Activated CD4-positive, alpha-beta T cell treated with anti-CD3 and anti-CD28 coated beads, Interleukin-2, amount 50 U/mL, for 1 hour (primary cell): ENCODE measurements at places on chromosomes 5 and 9.

- no peak for DNase-seq
Measured at GRCh38 chr5:1568201-1568979, 44.6 kb upstream of the LPCAT1 start.

DNA sequence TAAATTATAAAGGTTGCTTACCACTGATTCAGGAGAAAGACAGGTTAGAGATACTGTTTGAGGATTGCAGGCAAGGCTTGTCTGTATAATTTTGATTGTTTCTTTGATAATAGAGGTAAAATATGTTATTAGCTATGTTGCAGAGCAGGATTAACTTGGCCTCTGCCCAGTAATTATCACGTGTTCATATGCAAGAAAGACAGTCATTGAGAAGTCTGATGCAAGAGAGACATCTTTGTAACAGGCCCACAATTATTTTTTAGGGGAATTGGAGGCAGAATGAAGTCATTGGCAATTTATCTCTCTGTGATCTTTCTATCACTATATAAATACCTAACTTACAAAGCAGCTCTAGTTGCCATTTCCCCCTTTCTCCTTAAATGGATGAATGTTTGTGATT, 46.0 kb downstream of the SLC44A1 start:
- DNase-seq, result no peak

DNA sequence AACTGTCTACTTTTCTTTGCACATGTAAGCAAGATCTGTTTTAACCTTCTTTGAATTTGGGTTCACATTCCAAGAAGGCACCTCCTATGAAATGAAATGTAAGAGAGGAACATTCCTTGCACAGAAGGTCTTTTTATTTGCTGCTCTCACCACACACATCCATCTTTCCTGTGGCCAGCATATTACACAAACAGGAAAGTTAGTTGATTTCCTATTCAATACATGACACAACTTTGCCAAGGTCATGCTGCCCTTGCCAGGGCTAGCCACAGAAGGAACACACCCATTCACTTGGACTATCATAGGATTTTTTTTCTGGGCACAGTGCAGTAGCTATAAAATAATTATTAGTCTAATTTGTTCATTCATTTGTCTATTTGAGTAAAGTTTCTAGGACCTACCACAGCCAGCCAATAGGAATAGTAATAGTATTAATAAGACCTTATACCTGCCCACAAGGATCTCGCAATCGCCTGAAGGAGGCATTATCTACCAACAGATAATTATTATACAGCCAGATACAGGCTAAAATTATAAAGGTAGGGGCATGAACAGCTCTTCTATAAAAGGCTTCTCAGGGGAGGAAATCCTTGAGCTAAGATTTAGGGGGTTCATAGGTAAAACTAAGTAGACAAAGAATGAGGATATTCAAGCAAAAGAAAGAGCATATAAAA, 78.1 kb upstream of the NREP start:
- DNase-seq, result no peak

GRCh38 chr9:37036371-37036775, 2.3 kb upstream of the PAX5 start:
- no peak for DNase-seq

DNA sequence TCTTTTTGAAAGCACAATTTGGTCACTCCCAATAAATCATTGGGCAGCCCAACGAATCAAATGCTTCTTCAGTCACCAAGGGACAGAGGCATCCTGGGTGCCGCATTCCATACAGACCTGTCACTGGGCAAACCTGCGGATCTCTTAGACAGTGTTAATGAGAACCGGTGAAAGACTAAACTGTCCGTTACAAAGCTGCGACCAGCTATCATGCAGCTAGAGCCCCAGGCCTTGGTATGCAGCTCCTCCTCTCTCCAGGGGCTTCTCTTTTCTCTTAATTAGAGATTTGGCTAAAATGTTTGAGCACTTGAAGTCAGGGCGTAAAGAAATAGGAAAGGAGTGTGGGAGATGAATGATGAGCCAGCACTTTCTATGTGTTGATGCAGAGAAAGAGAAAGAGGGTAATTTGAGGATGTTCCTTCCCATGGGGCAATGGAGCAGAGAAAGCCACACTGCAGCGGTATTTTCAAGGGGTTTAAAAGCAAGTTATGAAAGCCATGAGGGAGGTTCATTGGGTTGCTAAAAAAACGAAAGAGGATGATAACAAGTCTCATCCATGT, 175.3 kb downstream of the RFK start:
- DNase-seq, result no peak

GRCh38 chr5:139641116-139642080, 6.8 kb upstream of the CXXC5 start:
- DNase-seq, result no peak

DNA sequence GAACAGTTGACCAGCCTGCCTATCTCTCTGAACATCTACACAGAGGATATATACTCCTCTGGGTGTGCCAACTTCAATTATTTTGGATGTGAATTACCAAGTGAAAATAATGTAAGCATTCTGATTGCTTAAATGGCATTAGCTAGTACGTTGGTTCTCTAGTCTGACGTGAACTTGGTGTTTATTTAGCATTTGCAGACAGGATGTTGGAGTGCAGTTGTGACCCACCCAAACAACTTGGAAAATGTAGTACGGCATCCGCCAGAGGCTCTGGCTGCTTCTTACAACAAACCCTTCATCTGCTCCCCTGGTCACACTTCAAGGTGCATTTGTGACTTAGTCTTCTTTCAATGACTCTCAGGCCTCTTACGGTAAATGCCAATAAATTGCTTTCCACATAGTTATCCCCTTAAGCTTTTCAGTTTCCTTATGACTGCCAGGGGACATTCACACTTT, 616.6 kb downstream of the PDE4D start:
- DNase-seq, result no peak

DNA sequence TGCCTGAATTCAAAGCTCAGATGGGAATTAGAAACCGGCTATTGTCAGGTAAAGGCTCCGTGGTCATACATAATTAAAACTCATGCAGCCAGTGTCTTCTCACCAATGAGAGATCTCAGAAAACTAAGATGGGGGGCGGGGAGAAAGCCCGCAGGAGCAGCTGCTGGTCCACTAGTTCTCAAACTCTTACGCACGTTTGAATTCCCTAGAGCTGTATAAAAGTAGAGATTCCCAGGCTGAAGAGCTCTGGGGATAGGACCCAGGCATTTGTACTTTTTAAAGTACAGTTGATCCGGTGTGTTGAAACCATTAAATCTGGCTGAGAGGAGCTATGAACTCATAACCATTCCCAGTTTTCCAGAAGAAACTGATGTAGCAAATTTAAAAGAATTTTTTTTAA, 68.5 kb downstream of the FRMD3 start:
- no peak for DNase-seq

DNA sequence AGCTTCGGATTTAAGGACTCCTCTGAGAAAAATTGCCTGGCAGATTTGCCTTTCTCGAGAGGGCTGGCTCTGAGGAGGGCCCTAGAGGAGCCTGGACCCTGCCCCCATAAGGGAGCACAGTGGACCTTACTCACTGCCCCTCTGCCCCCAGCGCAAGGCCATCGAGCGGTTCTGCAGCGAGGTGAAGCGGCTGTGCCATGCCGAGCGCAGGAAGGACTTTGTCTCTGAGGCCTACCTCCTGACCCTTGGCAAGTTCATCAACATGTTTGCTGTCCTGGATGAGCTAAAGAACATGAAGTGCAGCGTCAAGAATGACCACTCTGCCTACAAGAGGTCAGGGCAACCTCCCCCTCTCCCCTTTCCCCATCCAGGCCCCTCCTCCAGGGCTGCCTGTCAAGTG, 34.6 kb downstream of the CYFIP2 start:
- DNase-seq, result no peak

DNA sequence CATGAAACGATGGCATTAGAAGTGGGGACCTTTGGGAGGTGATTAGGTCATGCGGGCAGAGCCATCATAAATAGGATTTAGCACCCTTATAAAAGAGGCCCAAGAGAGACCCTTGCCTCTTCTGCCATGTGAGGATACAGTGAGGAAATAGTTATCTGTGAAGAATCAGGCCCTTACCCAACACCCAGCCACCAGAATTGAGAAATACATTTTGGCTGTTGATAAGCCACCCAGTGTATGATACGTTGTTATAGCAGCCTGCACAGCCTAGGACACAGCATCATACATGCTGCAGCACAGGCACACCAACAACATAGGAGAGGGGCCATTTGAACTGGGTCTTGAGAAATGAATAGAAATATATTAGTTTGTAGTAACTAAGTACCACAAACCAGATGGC, 8.0 kb upstream of the MAMDC2 start:
- no peak for DNase-seq

- no peak for DNase-seq
Measured at GRCh38 chr5:161274951-161275350, 271.6 kb downstream of the GABRB2 start.

- DNase-seq, result no peak
Measured at GRCh38 chr5:138065102-138065501, 18.7 kb upstream of the WNT8A start.

- no peak for DNase-seq
Measured at GRCh38 chr9:37732086-37732741, 21.4 kb upstream of the TRMT10B start.

DNA sequence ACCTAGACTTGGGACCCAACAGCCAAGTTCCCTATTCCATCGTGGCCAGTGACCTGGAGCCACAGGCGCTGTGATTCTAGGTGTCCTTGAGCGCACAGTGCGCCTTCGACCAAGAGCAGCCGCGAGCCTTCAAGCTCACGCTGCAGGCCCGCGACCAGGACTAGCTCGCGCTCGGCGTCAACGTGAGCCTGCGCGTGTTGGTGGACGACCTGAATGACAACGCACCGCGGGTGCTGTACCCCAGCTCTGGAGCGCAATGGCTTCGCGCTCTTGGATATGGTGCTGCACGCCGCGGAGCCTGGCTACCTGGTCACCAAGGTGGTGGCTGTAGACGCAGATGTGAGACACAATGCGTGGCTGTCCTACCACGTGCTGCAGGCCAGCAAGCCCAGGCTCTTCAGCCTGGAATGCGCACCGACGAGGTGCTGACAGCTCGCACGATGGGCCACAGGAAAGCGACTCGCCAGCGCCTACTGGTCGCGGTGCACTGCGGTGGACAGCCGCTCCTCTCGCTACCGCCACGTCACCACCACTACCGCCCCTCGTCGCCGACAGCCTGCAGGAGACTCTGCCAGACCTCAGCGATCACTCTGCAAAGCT, 11.4 kb downstream of the PCDHGA12 start:
- DNase-seq, result no peak

GRCh38 chr9:120710110-120710981, 3.9 kb downstream of the MEGF9 start:
- DNase-seq, result no peak

DNA sequence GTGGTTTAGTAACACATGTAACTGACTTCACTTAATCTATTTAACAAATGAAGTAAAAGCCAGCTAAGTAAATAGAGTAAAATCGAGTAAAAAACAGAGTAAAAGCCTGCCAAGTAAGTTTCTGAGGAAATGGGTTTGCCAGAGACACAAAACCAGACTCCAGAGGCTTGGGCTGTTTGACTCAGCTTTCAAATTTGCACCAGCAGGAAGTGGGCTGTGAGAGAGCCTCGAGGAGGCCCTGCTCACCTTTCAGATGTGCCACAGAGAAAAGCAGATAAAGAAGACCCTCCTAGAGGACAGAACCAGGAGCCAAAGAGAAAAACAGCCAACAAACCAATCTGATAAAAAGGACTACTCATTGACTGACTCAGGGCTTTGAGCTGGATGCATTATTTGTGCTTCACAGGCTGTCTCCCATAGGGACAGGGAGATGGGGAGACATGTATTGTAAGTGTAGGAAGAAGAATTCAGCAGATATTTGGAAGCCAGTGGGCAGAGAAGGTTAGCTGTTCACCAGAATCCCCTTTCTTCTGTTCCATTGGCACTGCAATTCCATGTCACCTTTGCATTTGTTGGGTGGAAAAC, 14.4 kb upstream of the AMACR start:
- DNase-seq, result no peak

DNA sequence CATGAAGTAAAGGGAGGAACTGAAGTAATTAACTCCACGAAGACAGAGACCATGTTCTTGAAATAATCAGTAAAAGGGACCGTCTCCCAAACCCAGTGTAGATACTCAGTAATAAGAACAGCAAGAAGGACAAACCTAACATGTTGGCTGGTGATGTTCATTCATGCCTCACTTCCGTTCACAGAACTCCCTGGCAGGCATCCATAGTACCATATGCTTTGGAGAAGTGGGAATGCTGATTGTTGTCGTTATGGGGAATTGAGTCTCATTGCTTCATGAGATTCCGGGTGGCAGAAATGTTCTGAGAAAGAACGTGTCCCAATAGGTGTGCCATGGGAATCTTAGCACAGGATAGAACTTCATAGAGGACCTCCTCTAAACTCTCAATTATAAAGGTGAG, 452.3 kb downstream of the ZSWIM6 start:
- no peak for DNase-seq
